HuH-7 (cell line): ENCODE measurements at places on chromosomes 2 and 18.

GRCh38 chr2:71291398-71291797 lies 40.2 kb upstream of the ZNF638 start:
- no peak for DNase-seq

GRCh38 chr18:62436636-62437234 lies 86.1 kb upstream of the ZCCHC2 start:
- DNase-seq: no peak

- no peak for DNase-seq
These were observed 161.7 kb downstream of the SP3 start for GRCh38 chr2:173803449-173803848.

DNA sequence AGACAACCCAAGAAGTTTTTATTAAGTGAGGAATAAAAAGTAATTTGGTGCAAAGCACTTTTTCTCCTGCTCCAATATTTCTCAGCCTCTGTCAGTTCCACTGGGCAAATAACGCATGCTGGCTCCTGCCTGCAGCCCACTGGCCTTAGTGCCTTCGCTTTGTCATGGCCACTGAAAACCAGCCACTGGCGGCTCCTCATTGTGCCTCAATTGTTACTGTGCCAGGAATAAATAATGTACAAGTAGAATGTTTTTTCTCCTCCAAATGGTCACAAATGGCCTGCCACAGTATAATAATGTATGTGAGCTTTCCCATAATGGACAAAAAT lies 267.1 kb downstream of the ACTR3 start:
- no peak for DNase-seq

- no peak for DNase-seq
These were observed 5.0 kb downstream of the ACKR3 start for GRCh38 chr2:236574424-236575145.

DNA sequence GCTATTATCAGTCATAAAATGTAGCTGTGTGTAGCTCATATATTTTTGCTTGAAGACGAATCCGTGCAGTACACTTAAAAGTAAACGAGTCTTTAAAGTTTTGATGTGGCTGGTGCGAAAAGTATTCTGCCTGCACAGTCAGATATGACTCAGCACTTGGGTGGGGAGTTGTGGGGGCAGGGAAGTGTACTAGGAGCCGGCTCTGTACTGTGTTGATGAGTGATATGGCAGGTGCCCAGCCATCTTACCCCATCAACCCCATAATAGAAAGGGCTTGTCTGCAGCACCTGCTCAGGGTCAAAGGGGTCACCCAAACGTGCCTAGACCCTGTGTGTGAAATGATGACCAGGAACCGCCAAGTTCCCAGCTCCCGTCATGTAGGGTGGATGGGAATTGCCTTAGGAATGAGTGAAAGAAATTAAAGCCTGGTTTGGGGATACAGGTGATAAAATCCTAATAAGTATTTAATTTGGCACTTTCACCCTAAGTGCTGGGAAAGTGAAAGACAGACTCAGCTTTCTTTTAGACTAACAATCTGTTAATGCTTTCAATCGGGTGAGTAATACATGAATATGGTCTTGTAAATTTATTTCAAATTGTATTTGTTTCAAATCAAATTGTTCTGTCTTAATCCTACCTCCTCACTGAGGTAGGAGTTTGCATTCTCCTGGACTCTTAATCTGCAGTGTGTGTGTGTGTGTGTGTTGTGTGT lies 48.0 kb downstream of the BCL2L11 start:
- no peak for DNase-seq

DNA sequence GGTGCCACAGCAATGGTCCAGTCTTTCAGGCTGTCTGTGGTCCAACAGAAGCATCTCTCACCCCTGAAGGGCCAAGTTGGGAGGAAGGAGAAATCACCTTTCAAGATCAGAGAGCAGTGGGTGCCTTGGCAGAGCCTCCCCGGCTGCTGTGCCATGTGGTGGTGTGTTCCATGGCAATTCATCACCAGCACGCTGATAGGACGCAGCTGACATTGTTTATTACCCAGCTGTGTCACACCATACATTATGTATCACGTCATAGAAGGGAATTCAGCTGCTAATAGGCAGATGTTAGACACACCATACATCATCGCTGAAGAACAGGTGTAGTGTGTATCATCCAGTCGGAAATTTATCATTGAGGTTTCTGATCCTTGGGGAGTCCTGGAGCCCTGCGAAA lies 29.6 kb upstream of the RPL31 start:
- DNase-seq: no peak

DNA sequence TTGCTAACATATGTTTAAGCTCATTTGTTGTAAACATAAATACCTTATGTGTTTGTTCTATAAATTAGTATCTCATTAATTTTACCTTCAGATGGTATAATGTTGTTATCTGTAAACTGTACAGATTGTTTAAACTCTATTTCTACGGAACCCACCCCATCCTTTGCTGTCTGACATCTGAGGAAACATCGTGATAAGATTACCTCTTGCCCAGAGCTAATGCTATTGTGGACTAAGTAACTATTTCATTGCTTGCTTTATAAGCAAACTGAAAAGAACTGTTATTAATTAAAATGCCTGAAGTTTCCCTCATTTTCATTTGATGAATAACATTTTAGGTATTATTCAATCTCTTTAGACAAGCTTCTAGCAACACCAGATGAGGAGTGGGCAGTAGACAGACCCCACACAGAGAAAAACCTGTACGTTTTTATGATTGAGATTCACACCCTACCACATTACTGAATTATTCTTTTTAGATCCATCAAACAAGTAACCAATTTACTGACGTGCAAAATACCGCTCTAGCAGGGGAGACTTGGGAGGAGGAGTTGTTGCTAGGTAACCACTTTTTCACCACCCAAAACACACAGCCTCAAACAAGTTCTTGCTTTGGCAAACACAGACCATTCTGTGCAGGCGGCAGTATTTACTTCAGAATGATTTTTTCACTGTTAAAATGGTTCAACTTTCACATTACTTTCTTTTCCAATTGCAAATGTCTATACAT lies 1.9 kb upstream of the SYT4 start:
- no peak for DNase-seq

DNA sequence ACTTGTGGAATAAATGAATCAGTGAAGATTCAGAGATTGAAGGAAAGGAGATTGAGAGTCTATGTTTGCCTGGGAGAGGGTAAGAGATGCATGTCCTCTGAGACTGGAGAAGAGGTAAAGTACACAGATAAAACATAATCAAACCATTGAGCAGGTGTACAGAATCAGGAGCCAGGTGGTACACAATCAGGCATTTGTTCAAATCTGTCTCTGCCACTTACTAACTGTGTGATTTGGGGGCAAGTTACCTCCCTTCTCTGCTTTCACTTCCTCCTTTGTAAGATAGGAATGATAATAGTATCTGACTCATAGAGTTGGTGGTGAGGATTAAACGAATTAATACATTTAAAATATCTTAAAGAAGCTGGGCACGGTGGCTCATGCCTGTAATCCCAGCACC lies 94.0 kb downstream of the CDK15 start:
- no peak for DNase-seq

- no peak for DNase-seq
These were observed 95.6 kb upstream of the LHCGR start for GRCh38 chr2:48851161-48851560.
